NCI-H524 treated with DMSO at 0.1 percent for 48 hours (cell line): ENCODE measurements at places on chromosomes 4 and X.

DNA sequence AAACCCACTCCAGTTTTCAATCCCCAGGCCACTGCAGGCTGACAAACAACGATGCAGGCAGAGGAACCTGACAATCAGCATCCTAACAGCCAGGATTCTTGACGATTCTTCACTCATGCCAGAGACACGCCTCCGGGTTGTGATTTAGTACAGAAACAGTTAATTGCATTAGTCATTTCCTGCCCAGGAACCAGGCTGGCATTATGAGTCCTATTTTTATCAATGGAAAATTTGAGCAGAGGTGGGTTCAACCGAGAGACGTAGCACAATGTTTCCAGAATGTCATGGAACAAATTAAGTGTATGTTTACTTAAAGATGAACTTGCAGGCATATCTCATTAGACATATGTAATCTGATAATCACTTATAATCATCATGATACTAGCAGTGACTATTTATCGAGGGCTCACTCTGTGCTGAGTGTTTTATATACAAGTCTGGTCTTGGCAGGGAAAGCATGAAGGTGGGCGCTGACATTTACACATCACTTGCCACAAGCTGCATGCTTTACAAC is 159.7 kb downstream of the NSUN7 start:
- DNase-seq, result no peak

DNA sequence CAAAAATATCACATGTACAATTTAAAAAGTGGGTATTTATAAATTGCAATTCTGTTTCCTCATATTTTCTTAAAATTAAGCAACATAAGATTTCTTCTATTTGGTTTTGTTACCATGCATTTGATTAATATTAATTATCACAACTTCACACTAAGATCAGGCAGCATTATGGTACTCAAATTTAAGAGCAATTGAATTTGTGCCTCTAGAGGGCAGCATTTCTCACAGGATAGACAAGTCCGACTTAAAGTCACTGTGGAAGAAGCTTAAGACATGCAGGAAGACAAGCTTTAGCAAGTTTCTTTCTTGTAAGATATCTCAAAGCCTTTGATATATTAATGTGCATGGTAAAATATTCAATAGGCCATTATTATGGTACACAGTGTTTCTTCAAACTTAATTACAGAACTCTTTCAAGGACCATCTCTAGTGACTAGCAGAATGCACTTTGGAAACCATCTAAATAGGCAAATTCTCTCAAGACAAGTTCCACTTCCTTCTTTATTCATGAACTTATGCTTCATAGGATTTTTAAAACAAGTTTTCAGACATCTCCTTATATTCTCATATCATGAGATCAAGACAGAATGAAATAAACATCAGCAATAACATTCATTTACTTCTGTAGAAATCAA is 35.0 kb downstream of the FBXW7 start:
- DNase-seq, result no peak

DNA sequence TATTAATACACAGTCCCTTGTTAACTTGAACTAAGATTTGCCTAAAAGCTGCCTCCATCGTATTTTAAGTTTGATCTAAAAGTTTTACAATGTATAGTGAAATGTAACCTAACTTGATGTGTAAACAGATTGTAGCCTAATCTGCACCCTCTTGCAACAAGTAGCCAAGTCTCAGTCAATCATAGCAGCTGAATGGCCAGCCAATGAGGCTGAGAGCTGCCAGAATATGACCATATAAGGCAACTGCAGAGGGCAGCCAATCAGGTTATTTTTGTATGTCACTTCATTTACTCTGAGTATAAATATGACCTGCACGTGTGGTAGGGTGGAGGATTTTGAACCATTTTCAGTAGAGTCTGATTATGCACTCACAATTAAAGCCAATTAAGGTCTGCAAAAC is 51.2 kb upstream of the SPANXN3 start:
- DNase-seq, result no peak

- DNase-seq, result no peak
Measured at GRCh38 chr4:128323401-128323800, 35.8 kb upstream of the PGRMC2 start.

GRCh38 chr4:141035920-141036319 is 97.3 kb downstream of the RNF150 start:
- DNase-seq, result no peak

GRCh38 chrX:13440176-13440575 is 120.3 kb upstream of the ATXN3L start:
- DNase-seq, result peak; percentile 66

GRCh38 chr4:74583089-74583700 is 138.3 kb downstream of the AREG start:
- no peak for DNase-seq
